ENCODE measurements at places on chromosomes 4 and X.

DNA sequence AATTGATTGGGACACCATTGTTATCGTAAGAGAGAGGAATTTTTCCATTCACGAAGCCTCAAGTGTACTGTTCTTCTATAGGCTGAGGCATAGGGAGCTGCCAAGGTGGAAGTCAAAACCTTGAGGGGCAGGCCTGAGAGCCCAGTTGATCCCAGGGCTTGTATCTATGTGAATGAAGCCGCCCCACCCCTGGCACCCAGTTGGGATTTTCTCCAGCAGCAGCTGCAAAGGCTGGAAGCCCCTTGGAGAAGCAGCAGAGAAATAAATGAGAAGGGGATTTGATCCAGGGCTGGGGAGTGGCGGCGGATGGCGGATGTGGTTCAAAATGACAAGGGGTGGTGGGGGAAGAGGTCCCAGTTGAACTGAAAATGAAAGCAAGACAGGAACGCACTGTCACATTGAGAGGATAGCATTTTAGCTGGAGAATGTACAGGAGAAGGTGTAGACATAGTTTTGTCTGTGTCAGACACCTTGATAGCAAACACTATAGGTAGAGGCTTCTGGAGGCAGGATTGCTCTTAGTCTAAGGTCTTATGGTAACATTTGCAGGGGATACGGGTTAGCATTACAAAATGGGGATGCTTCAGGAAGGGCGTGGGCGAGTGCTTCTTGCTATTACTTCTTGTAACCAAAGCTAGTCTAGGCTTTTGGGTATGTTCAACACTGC lies 32.6 kb downstream of the DOCK11 start:
- no peak for DNase-seq

DNA sequence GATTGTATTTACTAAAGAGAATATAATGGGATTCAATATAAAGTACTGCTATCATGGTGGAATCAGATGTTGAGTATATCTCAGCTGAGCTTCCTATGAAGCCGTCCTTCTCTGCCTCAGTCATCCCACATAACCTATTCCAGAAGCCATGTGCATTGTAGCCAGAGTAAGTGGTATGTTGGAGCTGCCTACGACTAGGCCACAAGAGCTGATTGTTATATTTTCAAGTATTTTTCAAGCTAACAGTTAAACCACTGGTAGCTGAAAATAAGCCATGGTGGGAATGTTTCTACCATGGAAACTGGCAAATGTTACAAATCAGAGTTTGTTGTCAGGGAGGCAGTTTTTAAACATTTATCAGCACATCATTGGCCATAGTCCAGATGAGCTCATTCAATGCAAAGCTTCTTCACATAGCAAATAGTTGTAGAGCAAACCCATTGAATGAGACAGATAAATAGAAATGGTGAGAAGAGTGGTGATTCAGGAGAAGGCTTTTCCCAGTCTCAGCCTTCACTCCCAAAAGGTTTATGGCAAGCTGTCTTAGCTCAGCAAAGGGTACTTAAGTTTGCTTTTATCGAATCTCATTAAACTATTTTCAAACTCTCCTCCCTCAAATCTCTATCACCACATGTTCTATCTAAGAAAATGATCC lies 436.4 kb downstream of the PCDH19 start:
- no peak for DNase-seq

- no peak for DNase-seq
Measured at GRCh38 chr4:23070848-23071570, 378.3 kb downstream of the GBA3 start.

DNA sequence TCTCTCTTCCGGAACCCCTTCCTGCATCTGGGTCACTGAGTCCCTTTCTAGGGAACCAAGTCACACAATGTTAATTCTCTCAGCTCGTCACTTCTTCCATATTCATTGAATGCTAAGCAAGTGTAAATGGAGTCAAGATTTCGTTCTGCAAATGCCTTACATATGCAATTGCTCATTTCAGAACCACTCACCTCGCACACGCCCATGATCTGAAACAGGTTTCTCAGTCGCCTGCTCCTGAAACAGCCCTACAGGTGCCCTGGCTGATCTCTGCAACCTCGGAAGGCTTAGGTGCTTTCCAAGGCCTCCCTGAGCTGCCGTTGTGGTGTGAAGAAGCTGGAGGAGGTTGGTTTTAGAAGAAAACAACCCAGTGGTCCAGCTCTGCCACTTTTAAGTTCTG lies 100.8 kb upstream of the MSX1 start:
- DNase-seq, result no peak

- no peak for DNase-seq
Measured at GRCh38 chrX:124229374-124229773, 103.1 kb upstream of the TEX13D start.

GRCh38 chr4:4637710-4638109 lies 95.9 kb upstream of the STX18 start:
- no peak for DNase-seq

DNA sequence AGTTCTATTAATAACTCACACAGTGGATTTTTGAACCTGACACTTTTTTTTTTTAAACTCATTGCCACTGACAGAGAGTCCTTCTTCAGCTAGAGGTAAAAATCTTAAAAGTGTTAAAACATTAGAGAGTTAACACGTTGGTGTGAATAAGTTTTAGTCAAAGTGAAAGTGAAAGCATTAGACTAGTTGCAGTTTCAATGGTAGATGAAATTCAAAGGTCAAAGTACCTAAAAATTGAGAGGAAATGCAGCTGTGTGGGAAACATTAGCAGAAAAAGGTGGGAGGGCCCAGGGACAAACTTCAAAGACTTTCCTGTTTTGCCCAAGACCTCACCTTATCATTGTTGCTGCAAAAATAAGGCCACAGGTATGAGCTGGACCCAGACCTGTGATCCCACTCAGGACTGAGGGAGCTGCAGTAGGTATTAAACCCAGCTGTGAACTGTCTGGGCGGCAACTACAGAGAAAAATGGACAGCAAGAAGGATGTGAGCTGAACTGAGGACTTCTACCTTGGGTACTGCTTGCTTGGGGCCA lies 17.6 kb upstream of the GABRA4 start:
- no peak for DNase-seq

- no peak for DNase-seq
Measured at GRCh38 chr4:64584125-64584524, 174.9 kb upstream of the TECRL start.

- no peak for DNase-seq
Measured at GRCh38 chrX:124250835-124251437, 81.5 kb upstream of the TEX13D start.

DNA sequence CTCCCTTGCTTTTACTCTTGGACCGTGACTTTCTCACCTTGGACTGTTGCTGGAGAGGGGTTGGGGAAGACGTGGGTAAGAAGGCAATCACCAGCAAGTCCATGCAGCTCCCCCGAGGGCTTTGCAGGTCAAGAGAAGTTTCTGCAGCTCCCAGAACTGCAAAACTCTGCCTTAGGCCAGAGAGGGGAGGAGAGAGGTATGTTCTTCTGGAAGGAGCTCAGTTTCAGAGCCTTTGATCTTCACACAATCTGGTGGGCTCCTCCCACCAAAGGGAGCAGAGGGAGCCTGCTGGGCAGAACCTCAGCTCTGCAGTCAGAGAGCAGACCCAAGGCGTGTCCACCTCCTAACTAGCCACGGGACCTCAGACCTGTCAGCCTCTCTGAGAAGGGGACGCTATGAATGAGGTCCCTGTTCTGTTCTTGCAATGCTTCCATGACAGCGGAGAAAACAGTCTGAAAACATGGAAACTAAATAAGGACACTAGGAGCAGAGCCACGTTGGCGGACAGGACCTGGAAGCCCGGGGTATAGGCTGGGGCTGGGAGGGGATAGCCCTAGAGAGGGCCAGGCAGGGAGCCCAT lies 92.8 kb downstream of the EVC2 start:
- DNase-seq, result no peak

DNA sequence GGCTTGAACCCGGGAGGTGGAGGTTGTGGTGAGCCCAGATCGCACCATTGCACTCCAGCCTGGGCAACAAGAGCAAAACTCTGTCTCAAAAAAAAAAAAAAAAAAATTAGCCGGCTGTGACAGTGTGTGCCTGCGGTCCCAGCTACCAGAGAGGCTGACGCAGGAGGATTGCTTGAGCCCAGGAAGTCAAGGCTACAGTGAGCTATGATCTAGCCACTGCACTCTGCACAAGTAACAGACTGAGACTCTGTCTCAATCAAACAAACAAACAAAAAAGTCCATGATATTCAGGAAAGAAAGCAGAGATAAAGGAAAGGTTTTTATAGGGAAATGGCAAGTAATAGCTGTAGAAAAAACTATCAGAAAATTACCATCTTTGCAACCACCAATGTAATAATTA lies 2.1 kb upstream of the LAGE3 start:
- DNase-seq, result no peak

GRCh38 chr4:153521999-153522801 lies 56.0 kb downstream of the TMEM131L start:
- DNase-seq, result no peak

DNA sequence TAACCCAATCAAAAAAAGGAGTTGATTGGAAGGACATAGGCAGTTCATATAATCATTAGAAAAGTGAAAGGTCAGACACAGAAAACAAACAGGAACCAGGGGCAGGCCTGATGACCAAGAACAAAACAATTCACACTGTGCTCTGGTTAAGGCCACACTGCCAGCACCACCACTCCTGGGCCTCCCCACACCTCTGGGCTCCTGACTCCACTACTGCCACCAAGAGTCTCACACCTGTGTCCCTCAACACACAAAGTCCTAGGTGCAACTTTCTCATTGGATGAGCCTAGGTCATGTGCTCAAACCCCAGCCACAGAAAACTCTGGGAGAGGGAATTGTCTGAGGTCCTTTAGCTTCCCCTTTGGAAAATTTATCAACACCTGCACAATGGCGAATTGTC lies 11.1 kb upstream of the FAM9C start:
- no peak for DNase-seq

DNA sequence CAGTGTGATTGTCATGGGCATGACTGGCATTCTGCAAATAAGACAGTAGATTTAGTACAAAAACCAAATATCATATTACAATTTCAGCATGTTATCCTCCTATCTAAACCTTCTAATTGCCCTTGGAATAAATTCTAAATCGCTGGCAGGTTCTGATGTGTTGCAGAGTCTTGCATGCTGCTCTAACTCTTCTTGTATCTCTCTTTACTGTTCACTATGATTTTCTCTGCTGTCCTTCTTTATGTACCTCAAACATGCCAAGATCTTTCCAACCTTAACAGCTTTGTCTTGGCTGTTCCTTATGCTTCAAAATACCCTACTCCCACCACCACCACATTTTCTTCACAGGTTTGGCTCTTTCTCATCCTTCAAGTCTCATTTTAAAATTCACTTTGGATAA lies 43.0 kb upstream of the KCNIP4 start:
- no peak for DNase-seq

- peak; percentile 79 for DNase-seq
Measured at GRCh38 chrX:16005917-16006316, 117.4 kb upstream of the GRPR start.

- no peak for DNase-seq
Measured at GRCh38 chrX:106608016-106608415, 3.8 kb upstream of the RADX start.

DNA sequence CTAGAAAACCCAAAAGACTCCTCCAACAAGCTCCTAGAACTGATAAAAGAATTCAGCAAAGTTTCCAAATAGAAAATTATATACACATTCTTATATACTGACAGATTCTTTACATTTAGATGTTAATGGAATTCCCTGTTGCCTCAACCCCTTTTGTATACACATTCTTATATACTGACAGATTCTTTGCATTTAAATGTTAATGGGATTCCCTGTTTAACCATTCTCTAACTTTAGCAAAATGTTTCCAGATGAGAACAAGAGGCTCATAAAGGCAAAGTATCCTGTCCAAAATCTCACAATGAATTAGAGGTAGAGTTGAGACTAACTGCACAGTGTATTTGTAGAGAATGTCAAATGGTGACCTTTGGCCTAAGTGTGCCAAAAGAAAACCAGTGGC lies 23.1 kb upstream of the AR start:
- no peak for DNase-seq

DNA sequence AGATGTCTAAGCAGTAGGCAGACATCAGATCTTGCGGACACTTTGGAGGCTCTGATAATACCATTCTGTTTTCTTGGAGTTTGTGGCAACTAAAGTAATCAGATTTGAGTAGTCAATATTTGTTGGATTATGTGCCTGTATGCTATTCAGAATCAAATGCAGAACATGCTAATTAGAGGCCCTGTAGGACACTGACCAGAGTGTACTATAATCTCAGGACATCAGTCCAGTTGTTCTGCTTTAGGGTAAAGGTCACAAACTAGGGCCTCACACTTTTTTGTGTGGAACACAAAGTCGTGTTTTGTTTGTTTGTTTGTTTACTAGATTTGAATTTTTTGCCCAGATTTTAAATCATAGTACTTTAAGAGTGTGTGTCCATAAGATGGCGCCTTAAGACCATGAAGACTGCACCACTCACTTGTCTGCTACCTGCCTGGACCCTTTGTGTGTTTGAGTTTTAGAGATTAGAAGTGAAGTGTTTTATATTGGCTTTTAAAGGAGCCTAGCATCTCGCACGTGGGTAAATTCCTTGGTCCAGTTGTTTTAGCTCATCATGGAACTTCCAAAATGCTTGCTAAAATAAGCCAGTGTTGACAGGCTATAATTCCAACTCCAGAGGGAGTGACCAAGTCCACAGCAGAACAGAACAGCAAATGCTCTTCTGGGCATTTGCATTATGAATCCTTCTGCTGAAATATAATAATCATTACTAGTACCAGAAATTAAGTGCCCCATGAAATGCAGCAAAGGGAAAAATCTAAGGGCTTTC lies 34.7 kb downstream of the IL13RA1 start:
- DNase-seq, result no peak

DNA sequence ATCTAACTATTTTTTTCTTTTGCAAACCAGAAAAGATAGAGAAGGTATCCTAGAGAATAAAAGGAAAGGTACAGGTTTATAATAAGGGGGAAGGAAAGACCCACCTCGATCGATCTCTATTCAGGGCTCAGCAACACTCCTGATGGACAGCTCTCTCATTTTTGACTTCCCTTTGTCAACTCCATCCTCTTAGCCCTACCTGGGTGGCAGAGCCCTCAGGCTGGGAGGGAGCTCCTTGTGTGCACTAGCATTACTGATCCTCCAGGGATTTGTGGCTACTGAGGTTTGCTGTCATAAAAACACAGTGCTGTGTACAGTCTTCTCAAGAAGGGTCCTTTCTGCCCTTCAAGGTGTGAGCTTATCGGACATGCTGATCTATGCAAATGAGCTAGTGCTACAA lies 111.0 kb downstream of the MID1 start:
- DNase-seq, result no peak

DNA sequence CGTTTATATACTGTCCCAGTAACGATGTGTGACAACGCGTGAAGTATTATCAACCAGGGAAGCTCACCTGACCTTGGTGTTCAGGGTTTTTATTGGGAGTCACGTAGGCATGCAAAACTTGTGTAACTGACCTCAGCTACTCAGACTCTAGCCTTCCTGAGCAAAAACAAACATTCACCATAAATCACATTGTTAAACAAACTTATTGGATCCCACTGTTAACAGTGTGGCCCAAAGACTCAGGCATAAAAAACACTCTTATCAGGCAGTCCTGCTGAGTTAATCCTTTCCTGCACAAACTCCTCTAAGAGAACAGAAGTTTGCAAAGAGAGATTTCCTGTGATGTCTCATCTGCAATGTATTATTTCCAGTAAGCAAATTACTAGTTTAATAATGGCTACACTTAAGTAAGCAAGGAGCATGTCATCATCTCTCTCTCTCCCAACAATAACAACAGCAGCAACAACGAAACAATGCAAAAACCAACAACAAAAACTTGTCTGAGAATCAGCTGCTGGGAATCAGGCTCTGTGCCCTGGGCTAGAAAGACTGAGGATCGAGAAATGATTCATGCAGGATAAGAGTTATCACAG lies 12.0 kb downstream of the GAGE1 start:
- no peak for DNase-seq

- peak; percentile 27 for DNase-seq
Measured at GRCh38 chr4:1012034-1012739, 761 bp downstream of the FGFRL1 start.
